CD8-positive, alpha-beta T cell (primary cell): ENCODE measurements at places on chromosomes 7 and 10.

- DNase-seq, result no peak
These were observed 259.0 kb downstream of the CXCL12 start for GRCh38 chr10:44125879-44126278.

- no peak for DNase-seq
These were observed 24.5 kb downstream of the LRRC4 start for GRCh38 chr7:128006550-128007302.

DNA sequence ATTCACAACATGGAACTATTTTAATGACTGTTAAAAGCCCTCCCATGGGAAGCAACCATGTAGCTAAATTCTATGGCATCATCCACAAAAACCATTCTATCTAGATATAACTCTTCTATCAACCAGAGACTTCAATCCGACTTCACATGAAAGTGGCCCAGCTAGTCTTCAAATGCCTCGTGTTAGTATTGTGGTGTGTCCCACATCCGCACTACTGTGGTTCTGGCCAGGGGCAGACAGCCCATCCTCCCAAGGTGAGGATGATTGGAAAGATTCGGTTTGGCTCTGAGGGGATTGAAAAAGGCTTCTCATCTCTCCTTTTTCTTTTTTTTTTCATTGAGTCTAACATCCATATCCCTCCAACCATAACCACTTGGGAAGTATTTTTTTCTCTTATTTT is 253.0 kb upstream of the KLF6 start:
- DNase-seq, result no peak

DNA sequence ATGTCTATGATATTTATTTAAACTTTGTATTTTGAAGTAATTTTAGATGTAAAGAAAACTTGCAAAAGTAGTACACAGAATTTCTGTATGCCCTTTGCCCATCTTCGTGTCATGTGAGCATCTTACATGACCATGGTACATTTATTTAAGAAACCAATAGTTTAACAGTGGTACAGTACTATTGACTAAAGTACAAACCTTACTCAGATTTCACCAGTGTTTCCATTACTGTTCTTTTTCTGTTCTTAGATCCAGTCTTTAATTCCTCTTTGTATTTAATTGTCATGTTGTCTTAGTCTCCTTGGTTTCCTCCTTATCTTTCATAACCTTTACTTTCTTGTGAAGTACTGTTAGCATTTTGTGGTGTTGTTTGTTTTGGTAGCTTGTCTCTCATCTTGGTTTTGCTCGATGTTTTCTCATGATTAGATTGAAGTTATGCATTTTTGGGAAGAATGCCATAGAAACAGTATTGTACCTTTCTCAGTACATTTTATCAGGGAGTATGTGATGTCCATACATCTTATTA is 24.1 kb downstream of the TAX1BP1 start:
- no peak for DNase-seq

GRCh38 chr10:12042409-12042796 is 206 bp downstream of the UPF2 start:
- peak; percentile 31 for DNase-seq

DNA sequence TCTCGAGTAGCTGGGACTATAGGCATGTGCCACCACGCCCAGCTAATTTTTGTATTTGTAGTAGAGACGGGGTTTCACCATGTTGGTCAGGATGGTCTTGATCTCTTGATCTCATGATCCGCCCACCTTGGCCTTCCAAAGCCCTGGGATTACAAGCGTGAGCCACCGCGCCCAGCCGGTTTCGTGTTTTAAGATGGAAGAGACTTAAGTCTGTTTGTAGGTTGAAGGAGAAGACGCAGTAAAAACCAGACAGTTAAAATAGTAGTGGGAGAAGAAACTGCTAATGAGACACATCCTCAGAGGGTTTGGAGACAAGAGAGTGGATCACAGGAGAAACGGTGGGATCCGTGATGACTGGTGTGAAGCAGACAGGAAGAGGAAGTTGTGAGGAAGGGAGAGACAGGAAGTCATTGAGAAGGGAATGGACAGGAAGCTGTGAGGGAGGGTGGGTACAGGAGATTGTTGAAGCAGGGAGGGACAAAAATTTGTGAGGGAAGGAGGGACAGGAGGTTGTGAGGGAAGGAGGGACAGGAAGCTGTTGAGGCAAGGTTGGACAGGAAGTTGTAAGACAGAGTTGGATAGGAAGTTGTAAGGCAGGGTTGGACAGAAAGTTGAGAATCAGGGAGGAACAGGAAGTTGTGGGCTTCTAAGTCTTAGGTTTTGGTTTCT is 115.5 kb downstream of the WDFY4 start:
- DNase-seq, result no peak

DNA sequence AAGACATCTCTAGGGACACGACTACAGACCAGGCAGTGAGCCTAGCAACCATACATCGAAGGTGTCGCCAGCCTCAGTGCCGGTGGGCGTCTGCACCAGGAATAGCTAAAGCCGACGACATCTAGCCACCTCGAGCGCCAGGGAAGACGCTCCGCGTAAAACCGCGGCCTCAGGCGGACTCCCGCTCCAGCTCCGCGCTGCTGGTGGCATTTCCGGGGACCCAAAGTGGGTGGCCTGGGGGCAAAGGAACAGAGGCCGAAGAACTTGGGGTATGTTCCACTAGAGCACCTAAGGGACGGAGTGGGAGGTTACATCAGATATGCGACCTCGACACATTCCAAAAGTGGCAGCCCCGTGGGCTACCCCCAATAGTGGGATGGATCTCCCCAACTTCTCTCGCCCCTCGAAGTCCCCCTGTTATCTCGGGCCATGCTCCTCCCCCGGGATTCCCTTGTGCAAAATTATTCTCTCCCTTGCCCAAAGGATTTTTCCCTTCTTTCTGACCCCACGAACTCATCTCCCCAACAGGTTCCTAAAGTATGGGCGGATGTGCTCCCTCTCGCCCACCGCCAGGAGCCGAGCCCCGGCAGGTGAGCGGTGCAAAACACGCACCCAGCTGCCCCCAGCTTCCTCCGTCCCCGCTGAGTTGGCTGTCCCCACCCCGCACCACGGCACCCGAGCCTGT is 1.2 kb downstream of the KCNMA1 start:
- no peak for DNase-seq

DNA sequence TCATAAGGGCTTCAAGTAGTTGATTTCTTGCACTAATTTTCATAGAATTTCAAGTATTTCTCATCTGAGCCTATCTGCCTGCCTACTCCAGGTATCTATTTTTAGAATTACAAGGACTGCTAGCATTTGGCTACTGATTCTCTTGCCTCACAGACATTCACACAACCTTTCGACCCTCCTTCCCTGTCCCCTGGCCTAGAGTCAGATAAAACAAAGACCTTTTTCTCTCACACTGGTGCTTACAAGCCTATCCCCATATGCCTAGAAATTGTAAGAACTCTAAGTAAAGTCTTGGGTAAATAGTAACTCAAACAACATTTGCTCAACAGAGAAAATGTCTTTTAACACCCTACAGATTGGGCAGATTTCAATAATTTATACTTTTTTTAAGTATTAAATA is 6.3 kb downstream of the GPAM start:
- DNase-seq, result no peak

DNA sequence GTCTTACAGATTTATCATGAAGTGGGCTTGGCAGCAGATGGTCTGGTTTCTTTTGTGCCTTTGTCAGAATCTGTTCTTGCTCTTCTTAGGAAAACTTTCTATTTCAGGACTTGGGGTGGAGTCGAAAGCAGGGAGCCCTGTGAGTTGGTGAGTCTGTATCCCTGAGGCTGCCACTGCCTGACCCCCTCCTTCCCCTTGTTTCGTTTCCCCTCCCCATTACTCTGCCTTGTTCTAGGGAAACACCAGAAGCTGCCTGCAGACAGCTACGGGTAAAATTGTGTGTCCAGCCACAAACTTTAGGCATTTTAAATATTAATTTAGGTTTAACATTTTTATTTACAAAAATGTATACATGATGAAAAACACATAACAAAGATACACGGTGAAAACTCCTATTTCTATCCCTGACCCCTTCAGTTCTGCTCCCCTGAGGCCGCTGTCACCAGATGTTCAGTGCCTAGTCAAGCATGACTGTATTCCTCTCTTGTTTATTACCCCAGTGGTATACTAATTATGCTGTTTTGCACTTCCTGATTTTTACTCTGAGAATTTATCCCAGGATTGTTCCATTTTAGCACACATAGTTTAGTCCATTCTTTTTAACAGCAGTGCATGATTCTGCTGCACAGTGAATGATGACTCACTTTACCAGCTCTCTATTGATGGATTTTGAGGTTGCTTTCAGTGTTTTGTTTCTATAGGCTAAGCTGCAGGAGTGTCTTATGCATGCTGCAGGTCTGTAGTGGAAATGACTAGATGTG is 9.1 kb downstream of the TSPAN14 start:
- DNase-seq, result no peak

DNA sequence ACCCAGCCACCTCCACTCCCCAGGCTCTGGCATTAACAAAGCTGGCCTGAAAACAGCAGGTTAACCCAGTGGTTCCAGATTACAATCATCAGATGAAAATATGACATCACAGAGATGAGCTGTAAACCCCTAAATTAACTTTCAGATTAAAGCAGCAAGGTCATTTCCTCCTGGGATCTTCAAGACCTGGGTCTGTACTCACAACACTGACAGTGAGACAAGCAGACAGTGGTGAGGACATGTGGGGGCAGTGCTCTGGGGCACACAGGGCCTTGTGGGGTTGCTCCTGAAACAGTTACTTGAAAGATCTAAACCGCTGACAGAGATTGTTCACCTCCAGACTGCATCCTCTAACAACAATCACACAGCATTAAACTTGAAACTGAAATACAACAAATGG is 134.1 kb downstream of the ZNF438 start:
- DNase-seq, result no peak
